ENCODE measurements at places on chromosomes 4 and X. TPM values are rescaled to one million over a fixed set of nuclear protein-coding genes. Genes with fewer than 3 reads are reported as not detected.
A peak's percentile ranks its signal among the peaks of the same experiment; 100 is the strongest.

Gene ADRA2C
- 2.2 TPM for total RNA-seq

Gene DKK2
- under 0.01 TPM for total RNA-seq

Gene PFKFB1
- not detected for total RNA-seq

Gene GPM6B
- 1.3 TPM for total RNA-seq

Gene ANKRD50
- 27.1 TPM for total RNA-seq

Gene GLRA2
- not detected for total RNA-seq

Gene TRPC3
- total RNA-seq: 1.3 TPM

Gene C4orf51
- not detected for total RNA-seq

Gene UCP1
- not detected for total RNA-seq

Gene FGFBP1
- total RNA-seq: not detected

Gene SLC6A14
- total RNA-seq: not detected

- no peak for DNase-seq
Observed at GRCh38 chrX:114077773-114078172, 506.1 kb upstream of the HTR2C start.

DNA sequence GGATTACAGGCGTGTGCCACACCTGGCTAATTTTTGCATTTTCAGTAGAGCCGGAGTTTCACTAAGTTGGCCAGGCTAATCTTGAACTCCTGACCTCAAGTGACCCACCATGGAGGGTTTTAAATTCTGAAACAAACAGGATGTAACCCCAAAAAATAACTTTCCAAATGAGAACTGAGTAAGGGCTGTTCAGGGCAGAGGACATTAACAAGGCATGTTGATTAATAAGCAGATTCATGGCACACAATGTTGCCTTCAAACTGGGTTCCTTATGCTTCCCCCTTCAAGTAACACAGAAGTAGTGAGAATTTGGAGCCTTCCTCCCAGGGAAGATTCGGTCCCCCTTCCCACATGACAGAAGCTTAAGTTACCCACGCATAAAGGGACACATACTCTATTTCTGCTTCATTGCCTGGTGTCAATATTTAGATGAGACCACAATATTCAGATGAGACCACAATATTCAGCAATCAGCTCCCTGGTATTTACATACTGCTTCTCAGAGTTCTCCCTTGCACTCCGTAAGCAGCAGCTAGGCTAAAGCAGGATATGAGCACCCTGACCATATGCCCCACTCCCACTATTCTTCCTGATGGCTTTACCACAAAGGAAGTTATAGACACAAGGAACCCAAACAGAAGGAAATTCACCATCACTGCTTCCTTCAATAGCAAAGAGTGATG is 21.4 kb downstream of the GRSF1 start:
- no peak for DNase-seq

DNA sequence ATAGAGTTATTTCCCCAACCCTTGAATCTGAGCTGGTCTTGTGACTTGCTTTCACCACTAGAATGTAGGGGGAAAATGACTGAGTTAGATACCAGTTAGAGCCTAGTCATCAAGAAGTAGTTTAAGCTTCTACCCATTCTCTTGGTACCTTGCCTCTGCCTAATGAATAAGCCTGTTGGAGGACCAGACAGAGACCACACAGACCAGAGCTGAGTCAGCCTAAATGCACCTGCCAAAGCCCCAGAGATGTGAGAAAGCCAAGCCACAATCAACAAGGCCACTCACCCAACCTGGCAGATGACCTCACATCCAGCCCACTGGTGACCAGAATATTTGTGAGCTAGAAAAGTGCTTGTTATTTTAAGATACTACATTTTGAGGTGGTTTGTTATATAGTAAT is 85.2 kb upstream of the DCLK2 start:
- no peak for DNase-seq

- DNase-seq: no peak
Observed at GRCh38 chrX:68699960-68700746, 52.7 kb downstream of the STARD8 start.

DNA sequence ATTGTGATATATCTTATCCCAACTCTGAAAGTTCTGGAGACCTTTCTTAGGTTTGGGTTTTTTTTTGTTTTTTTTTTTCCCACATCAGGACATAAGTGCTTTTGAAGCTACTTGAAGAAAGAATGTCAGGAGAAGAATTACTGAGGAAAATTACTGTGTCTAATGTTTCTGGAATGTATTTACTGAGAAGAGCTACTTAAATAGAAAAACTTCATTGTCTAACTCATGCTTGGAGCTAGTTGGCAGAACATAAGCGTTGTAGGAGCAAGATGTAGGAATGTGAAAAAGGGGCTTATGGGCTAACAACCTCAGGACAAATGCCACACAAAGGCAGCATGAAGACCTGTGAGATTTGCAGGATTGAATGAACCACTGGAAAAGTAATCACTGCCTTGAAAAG is 166.6 kb upstream of the GLRA2 start:
- DNase-seq: peak; percentile 35

DNA sequence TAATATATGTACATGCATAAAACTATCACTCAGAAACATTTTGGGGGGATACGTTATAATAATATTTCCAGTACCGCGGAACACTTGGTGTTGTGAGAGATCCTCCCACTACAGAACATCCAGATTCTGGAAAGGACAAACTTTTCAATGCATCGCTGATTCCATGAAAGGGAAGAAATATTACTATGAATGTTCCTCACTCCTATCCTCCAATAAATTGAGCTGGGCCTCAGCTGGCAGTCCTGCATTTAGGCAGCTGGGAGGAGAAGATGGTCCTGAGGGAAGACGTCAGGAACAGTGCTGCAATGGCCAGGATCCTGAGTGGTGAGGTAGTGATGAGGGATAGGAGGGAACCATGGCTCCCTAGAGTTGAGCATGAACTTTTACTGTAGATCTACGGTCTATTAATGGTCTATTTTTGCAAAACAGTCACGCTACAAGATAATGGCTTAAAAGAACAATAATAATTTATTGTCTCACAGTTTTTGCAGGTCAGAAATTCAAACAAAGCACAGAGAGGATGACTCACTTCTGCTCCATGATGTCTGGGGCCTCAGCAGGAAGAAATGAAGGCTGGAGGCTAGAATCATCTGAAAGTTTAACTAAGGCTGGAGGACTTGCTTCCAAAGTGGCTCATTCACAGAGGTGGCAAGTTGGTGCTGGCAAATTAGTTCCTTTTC is 538.1 kb downstream of the STIM2 start:
- no peak for DNase-seq

DNA sequence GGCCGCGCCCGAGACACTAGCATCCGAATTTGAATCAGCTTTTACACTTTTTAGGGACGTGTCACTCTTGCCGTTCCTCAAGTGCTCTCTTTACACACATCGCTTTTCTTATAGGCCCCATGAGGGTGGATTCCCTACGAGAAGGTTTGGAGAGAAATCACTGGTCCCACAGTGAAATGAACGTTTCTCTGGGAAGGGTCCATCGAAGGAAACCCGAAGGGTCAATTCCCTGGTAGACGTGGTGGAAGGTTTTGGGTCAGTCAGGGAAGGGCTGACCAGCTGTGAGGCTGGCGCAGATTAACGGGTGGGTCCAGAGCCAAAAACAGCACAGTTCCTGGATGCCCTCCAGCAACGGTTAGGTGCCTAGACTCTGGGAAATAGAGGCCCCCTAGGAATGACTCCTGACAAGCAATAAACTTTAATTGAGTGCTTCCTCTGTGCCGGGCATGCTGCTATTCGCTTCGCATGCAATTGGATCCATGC is 35.9 kb downstream of the ETDC start:
- peak; percentile 79 for DNase-seq

DNA sequence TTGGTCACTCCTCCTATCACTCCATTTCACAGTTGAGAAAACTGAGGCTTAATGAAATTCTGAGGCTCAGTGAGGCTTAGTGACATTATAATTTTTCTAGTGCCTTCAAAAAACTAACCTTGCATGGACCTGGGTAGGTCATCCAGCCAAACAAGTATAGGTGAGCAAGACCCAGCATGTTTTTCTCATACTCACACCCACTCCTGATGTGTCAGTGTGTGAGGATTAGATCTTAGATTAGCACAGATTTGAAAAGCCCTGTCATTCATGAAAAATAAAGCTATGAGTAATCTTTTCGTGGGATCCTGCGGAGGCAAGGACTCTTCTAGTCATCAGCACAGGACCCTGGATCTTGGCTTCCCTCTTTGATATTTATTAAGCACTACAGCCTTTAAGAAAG is 146.7 kb downstream of the CHIC2 start:
- no peak for DNase-seq

DNA sequence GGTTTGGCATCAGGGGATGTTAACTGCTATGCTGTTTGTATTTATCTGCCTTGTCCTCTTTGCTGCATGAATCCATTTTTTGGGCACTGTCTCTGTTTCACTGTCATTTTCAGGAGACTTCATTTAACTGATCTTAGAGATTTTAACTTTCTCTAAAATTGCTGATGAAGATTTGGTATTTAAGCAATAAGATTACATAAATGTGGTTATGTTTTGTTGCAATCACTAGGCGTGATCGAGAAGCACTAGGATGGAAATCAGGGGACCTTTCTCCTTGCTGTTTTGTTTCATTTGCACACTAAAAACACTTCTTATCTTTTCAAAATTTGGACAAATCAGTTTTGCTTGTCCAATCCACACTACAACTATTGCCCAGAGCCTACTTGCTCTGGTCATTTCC is 15.4 kb downstream of the CXCL2 start:
- DNase-seq: no peak

DNA sequence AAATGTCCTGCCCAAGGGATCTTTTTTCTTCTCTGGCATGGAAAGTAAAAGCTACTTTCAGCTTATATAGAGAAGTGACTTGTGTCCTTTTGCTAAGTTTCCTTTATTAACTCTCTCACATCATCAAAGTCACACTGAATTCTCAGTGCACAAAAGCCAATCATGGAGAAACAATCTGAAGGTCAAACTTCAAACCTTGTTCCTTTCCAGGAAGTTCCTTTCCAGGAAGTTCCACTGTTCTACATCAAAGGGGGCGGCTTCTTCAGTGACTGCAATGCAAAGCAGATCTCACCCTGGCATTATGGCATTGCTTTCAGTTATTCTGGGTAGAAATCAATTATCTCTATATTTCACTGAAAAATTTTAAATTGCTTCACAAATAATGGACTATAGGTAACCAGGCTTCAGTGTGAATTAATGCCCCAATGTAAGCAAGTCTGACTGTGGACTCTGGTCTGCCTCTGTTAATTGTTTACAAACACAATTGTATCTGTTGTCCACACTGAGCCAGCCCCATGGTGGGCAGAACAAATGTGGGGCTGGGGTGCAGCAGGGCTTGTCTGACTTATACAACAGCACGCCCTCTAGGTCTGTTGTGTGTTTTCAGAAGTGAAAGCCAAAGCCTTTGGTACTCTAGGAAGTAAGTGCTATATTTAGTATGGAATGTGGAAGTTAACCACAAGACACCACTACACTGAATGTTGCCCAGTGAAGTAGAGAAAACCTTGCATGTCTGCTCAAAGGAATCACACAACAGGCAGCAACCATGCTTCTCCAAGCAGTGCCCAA is 98.8 kb downstream of the CDS1 start:
- peak; percentile 77 for DNase-seq

DNA sequence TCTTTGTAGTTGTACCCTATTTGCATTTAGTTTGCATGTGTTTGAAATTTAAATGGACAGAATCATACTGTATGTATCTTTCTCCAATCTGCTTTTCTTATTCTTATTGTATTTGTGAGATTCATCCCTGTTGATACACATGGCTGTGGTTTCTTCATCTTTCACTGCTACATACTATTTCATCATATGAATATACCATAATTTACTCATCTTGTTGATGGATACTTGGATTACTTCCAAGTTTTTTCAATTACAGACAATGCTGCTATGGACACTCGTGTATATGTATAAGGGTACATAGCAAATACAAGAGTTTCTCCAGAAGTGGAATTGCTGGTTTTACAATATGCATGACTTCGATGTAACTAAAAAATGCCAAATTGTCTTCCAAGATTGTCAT is 11.8 kb upstream of the KLHL8 start:
- DNase-seq: no peak

- DNase-seq: no peak
Observed at GRCh38 chrX:47296766-47297365, 64.1 kb downstream of the USP11 start.

- no peak for DNase-seq
Observed at GRCh38 chrX:98379134-98379533, 1495.4 kb downstream of the RPA4 start.

DNA sequence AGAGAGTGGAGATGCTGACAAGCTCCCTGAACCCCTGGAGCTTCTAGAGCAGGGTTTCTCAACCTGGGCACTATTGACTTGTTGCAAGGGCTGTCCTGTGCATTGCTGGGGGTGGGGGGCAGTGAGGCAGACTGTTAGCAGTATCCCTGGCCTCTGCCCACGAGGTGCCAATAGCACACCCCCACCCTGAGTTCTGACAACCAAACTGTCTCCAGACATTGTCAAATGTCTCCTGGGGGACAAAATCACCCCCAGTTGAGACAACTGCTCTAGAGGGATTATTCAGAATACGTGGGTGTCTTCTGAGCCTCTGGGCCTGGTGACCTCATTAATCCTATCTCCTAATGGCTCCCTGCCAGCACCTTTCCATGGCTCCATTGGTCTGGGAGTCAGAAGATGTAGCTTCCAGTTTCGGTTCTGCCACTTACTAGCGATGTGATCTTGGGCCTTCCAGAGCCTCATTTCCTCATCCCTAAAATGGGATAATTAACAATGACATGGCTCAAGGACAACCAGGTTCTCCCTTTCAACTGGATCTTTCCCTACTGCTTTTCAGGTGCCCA is 17.6 kb upstream of the PJA1 start:
- DNase-seq: no peak

- no peak for DNase-seq
Observed at GRCh38 chr4:100386270-100386669, 131.6 kb downstream of the EMCN start.

- DNase-seq: peak; percentile 32
Observed at GRCh38 chrX:118839334-118839958, 15.8 kb downstream of the ZCCHC12 start.

- no peak for DNase-seq
Observed at GRCh38 chr4:137707102-137707620, 174.9 kb upstream of the PCDH18 start.

DNA sequence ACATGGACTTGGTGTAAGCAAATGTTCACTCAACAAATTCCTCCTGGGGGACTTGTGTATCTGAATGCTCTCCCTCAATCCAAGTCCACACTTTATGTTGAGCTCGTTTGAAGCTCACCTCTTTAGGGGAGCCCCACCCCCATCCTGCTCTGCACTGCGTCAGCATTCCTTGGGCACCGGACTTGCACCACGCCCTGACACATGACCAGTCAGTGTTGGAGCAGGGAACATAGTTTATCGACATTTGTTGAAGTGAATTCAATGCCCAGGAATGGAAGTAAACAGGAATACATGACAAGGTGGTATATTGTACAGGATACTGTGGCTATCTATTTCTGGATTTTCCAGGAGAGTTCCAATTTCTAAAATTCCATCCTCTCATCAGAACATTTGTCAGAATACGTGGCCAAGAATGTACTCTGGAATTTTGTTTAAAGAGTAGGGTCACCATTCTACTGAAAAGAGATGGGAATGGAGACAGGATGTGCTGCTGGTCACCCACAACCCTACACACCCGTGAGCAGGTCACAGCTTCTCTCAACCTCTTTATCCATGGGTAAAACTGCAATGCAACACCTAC is 60.0 kb upstream of the LNX1 start:
- DNase-seq: peak; percentile 27

Measured in fibroblast of villous mesenchyme (primary cell).